ENCODE measurements at places on chromosomes 13 and 19.

DNA sequence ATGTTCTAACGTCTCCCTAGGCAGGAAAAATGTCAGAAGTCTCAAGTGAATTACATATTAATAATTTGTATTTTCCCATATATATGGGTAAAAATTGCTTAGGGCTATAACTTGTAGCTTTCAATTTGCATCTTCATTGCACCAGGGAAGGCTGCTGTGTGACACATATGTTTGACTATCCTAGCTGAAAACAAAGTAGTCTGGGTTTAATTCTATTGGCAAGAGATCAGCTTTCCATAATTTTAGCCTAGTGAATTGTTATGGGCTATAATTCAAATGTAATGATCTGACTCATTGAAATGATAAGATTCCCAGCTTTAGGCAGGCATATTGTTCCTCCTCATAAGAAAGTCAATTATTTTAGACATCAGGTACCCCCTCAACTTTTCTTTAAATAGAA, 553.1 kb downstream of the DCT start:
- no peak for DNase-seq

- no peak for DNase-seq
Observed at GRCh38 chr13:111622051-111622531, 301.6 kb downstream of the TEX29 start.

DNA sequence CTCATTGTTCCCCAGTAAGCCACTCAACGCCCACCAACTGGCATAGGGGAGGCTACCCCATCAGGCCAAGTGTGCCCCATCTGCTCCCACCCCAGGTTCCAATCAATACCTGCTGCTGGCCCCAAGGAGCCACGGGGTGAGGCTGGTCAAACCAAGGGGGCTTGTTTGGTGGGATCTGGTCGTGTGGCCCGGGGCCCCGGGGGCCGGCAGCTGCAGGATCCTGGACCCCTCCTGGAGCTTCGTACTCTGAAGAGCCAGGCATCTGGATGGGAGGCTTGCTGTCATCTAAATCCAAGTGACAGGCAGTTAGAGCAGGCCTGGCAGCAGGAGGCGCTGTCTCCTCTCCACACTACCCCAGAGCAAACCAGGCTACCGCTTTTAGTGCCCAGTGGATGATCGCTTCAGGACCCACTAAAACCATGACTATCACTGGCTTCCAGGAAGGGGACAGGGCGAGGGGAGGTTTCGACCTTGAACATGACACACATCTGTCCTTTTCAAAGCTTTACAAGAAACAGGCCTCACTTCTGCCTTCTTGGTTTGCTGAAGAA, 14.2 kb downstream of the CHERP start:
- DNase-seq = peak; percentile 19

GRCh38 chr13:100039740-100040139, 49.2 kb upstream of the PCCA start:
- DNase-seq = no peak

DNA sequence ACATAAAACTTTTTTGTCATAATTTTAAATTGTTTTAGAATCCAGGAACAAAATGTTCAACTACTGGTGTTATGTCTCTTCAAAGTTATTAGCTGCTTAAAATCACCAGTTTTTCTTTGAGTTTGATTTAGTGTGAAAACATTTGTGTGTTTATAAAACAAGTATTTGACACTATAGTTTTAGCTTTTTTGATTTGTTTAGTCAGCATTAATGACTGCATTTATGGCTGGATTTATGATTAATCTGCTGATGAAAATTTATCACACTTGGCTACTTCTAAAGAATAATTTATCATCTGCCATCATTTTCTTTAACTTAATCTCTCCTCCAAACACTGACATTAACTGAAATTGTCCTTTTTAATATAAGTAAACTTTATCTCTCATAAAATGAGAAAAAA, 1465.9 kb upstream of the SLC10A2 start:
- DNase-seq = no peak

- peak; percentile 88 for DNase-seq
Observed at GRCh38 chr13:31236211-31236786, 36.5 kb downstream of the B3GLCT start.

DNA sequence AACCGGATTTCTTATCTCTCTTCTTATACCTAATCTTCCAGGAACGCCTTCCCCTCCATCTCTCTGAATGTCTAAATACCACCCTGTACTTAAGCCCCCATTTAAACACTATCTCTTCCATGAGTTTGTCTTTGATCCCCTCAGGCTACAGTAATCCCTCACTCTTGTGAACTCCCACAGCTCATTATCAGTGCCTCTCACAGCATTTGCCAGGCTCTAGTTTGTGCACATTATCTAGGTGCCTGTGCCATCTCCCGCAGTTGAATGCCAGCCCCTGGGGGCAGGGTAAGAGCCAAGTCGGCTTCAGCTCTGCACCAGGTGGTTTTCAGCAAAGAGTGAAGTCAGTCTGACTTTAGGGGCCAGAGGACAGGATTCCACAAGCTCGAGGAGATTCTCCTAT, 71.4 kb downstream of the FREM2 start:
- DNase-seq = no peak

GRCh38 chr13:41962994-41963393, 2.1 kb upstream of the VWA8 start:
- DNase-seq = no peak

GRCh38 chr19:17606590-17607185, 51.2 kb downstream of the COLGALT1 start:
- DNase-seq = no peak

GRCh38 chr13:39485314-39485700, 117.7 kb downstream of the LHFPL6 start:
- no peak for DNase-seq
